ENCODE measurements at places on chromosomes 5 and 9. TPM values are rescaled to one million over a fixed set of nuclear protein-coding genes. Genes with fewer than 3 reads are reported as not detected.

ZNF462 gene
- 5.6 TPM for total RNA-seq

PLPP7 gene
- total RNA-seq: not detected

SLC25A2 gene
- not detected for total RNA-seq

SRD5A1 gene
- total RNA-seq: 31.1 TPM

AQP7 gene
- total RNA-seq: 0.35 TPM

ZER1 gene
- total RNA-seq: 12.7 TPM

CDX1 gene
- total RNA-seq: not detected

SNCAIP gene
- total RNA-seq: not detected

LNPEP gene
- total RNA-seq: 7.6 TPM

PCDHB12 gene
- not detected for total RNA-seq

MVB12B gene
- total RNA-seq: 7.2 TPM

SARDH gene
- total RNA-seq: 0.05 TPM

SH3PXD2B gene
- total RNA-seq: 17.8 TPM

PRR7 gene
- 41.0 TPM for total RNA-seq
